ENCODE measurements at places on chromosomes 7 and 10. TPM values are rescaled to one million over a fixed set of nuclear protein-coding genes. Genes with fewer than 3 reads are reported as not detected.
A peak's percentile ranks its signal among the peaks of the same experiment; 100 is the strongest.

Gene ZNF716
- not detected for total RNA-seq

Gene CLCN1
- total RNA-seq: not detected

Gene CASTOR2
- total RNA-seq: 2.7 TPM

DNA sequence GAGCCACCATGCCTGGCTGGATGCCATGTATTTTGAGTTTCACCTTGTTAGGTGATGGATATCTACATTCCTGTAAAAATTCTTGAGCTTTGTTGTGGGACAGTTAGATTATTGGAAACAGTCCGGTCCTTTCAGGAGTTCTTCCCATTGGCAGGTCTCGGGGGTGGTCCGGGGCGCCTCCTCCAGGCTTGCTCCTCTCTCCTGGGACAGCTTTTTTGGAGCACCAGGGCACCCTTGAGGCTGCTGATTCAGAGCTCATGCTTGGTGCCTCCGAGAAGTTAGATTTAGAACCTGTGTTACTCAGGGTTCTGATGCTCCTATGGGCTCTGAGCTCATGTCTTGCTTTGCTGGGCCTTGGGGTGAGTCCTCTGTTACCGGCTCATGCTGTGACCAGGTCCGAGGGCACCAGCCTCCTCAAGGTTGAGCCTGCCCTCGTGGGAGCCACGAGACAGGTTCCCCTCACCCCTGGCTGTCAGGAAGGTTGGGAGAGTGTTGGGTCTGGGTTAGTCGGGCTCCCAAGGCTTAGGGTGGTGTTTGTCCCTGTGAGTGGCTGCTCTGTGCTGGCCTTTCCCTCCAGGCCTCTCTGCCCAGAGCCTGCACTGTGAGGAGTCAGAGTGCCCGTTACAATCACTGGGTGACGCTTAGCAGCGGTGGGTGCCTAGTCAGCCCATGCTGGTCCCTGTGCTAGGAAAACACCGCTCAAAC lies 6.0 kb downstream of the SPRN start:
- no peak for ATAC-seq

GRCh38 chr7:65441010-65441409 lies 67.4 kb downstream of the ZNF92 start:
- ATAC-seq: no peak

GRCh38 chr10:17010363-17011145 lies 119.1 kb downstream of the CUBN start:
- no peak for ATAC-seq

- no peak for ATAC-seq
Observed at GRCh38 chr10:92530421-92530820, 43.5 kb downstream of the IDE start.

GRCh38 chr7:115106316-115106715 lies 184.4 kb downstream of the MDFIC start:
- ATAC-seq: no peak

GRCh38 chr7:924541-925231 lies 29.8 kb downstream of the ADAP1 start:
- ATAC-seq: peak; percentile 63

Data from activated T-helper 17 cell treated with anti-CD3 and anti-CD28 coated beads, Interleukin-2, amount 50 U/mL, for 72 hours (primary cell).